ENCODE measurements at places on chromosomes 12 and 14.

DNA sequence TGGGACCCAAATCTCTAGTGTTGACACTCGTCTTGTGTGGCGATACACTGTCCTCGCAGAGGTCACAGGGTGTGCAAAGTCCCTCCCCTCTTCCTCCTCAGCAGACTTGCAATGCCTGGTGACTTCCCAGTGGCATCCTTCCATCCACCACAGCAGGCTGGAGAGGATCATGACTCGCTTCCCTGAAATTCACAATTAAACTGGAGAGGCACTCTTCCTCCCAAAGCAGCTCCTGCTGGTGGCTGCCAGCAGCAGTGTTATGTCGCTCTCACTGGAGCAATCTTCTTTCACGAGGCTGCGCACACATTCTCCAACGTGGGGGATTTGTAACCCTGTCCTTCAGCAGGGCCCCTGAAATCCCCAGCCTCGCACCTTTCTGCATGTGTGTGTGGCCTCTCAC lies 145.2 kb upstream of the TMCC3 start:
- DNase-seq: peak; percentile 17

DNA sequence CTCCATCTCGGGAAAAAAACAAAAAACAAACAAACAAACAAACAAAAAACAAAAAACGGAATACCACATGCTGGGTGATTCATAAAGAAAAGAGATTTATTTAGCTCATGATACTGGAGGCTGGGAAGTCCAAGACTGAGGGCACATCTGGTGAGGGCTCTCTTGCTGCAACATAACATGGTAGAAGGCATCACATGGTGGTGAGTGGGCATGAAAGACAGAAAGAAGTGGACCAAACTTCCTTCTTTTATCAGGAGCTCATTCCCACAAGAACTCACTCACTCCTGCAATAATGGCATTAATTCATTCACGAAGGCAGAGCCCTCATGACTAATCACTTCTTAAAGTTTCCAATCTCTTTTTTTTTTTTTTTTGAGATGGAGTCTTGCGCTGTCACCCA lies 8.0 kb upstream of the LGMN start:
- DNase-seq: no peak

- no peak for DNase-seq
Observed at GRCh38 chr14:96762650-96763049, 34.5 kb upstream of the VRK1 start.

DNA sequence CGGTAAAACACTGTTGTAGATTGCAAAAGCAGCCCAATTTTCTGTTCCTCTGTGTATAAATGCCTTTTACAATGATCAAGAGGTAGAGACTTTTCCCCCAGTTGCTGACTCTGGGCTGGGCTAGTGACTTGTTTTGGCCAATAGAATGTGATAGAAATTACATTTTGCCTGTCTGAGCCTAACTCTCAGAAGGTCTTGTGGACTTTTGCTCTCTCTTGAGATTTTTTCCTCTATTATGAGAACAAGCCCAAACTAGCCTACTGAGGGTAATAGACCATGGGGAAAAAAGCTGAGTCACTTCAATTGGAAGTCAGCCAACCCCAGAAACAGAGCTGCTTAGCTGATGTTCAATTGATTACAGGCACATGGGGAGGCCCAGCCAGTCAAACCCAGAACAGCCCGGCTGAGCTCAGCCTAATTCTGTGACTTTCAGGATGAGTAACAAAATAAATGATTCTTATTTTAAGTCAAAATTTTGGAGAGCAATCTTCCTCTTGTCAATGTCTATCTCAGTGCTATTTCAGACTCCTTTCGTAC lies 61.4 kb downstream of the MYF5 start:
- DNase-seq: peak; percentile 77

DNA sequence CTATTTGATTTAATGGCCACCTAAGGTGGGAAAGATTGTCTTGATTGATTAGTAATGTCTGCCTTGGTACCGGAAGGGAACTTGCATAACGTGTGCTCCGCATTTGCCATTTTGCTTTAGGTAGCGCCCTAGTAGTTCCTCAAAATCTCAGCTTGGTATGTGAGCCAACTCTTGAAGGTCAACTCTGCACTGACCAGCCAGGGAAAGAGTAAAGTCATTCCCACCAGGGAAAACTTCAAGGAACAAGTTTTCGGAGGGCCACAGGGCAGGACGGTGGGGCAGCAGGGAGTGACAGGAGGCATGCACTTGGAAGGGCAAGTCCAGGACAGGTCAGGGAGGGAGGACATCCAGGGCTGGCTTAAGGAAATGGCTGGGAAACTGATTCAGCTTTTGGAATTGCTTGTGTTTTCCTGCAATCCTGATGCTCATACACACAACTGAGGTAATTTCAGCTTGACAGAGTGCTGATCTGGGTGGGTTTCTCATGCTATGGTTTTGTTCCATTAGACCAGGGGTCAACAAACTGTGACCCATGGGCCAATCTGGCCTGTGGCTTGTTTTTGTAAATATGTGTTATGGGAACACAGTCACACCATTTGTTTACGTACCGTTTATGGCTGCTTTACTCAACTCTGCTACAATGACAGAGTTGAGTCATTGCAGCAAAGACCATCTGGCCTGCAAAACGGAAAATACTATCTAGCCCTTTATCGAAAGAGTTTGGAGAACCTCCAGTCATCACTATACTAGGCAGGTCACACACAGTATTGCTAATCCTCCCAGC lies 184.5 kb downstream of the RBM19 start:
- peak; percentile 1 for DNase-seq

GRCh38 chr12:39905152-39905551 lies 200.7 kb downstream of the SLC2A13 start:
- peak; percentile 3 for DNase-seq

DNA sequence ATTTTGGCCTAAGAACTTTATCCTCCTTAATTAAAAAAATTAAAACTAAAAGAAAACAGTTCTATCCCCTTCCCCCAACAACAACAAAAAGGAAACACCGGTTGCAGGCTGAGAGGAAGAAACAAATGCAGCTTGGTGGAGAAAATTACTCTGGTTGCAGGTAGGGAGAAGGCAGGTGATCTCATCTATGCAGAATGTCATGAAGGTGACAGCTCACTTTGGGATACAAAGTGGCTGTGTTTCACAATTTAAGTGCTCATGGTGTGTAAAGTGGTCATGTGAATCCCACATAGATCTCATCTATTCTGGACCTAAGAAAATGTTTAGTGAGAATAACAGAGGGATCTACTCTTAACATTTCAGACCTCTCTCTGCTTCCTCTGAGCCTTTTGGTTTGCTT lies 219.7 kb upstream of the PKP2 start:
- DNase-seq: no peak

- no peak for DNase-seq
Observed at GRCh38 chr12:114414031-114414865, 8.3 kb upstream of the TBX5 start.

DNA sequence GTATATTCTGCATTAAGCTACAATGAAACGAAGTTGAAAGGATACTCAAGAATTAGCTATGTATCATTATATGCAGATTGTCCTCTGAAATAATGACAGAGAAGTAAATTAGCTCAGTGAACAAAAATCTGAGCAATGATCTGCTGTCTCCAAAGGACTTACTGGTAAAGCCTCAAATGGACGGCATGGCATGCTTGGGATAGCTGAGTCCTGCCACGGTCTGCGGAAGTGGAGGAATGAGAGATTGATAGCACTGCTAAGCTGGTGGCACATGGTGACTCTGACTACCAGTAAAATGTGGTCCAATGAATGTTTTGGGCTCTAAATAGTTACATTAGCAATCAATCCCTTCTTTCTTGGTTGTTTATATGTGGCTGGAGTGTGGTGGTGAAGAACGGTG lies 3.7 kb upstream of the DENND5B start:
- DNase-seq: peak; percentile 44

GRCh38 chr12:114213055-114213581 lies 192.8 kb downstream of the TBX5 start:
- no peak for DNase-seq

DNA sequence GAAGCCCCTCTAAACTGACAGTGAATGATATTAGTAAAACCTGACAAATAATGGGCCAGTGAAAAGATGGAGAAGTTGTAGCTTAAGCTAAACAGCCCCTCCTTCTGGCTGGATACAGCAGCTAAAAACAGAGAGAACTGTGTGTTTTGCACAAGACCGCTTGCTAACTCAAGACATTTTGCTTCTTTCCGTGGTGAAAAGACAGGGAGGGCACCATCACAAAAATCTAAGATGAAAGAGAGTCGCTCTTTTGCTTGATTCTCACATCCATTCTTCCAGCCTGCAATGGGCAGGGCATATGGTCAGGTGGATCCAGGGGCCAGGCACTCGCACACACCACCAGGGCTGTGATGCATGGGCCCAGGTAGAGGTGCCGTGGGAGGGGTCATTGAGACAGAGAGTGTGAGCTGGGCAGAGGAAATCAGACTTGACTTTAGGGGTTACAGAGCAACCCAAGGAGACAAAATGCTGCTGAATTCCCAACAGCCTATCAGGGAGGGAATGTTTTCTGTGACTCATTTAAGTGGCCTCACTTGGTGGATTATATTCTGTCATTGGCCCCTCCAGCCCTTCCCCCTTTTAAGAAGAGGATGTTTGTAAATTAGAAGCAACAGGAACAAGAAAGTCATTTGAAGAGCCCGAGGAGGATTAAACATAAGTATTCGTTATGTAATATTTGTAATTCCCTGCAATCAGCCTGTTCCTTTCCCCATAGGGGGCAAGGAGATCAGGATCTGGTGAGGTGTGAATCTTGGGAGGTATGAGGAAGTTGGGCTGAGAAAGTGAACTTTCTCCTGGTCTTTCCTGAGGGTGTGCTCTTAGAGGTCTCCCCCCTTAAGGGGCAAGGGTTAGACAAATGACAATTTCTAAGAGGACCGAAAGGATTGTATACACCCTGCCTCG lies 12.3 kb downstream of the EMP1 start:
- no peak for DNase-seq

GRCh38 chr12:2431810-2432209 lies 363.0 kb upstream of the FKBP4 start:
- DNase-seq: no peak
